Activated CD8-positive, alpha-beta memory T cell treated with anti-CD3 and anti-CD28 coated beads, Interleukin-2, amount 10 ng/mL, durations not matched to agents 7 days and 5 days (primary cell): ENCODE measurements at places on chromosomes 3 and 15. TPM values are rescaled to one million over a fixed set of nuclear protein-coding genes. Genes with fewer than 3 reads are reported as not detected.

GRCh38 chr15:73052653-73053397 lies 562 bp downstream of the NEO1 start:
- peak; percentile 48 for DNase-seq

- DNase-seq = no peak
These were observed 149.1 kb downstream of the TJP1 start for GRCh38 chr15:29672923-29673809.

The LRRK1 gene
- total RNA-seq = 1.2 TPM

DNA sequence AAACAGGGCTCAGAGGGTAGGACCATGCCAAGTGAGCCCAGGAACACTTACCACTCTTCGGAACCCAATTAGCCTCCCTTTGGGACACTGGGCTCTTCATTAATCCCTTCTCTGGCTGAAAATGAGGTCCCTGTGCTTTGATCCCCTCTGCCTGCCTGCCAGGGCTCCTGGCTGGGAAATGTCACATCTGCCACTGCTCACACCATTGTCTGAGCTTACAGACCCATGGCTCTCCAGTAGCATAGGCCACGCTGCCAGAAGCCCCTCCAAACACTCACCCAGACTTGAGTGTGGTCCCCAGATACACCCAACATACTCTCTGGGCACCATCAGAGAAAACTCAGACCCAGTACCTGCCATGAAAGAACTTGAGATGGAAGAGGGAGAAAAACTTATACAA lies 287.3 kb downstream of the XXYLT1 start:
- DNase-seq = no peak

DNA sequence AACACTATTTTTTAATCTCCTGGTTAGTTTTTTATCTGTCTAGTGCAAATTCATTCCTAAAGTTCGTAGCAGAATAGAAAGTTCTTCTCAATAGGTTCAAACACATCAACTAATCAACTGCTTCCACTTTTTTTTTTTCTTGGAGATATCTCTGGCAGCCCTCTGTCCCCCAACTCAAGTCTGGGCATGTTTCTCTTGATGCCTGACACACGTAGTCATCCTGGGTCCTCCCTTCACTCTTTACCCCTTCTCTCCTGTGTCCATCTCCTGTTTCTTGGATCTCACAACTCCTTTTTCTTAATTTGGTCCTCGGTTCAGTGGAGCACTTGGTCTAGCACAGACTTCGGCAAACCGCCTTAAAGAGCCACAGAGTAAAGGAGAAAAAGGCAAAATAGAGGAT lies 14.4 kb downstream of the TNFAIP8L3 start:
- no peak for DNase-seq

DNA sequence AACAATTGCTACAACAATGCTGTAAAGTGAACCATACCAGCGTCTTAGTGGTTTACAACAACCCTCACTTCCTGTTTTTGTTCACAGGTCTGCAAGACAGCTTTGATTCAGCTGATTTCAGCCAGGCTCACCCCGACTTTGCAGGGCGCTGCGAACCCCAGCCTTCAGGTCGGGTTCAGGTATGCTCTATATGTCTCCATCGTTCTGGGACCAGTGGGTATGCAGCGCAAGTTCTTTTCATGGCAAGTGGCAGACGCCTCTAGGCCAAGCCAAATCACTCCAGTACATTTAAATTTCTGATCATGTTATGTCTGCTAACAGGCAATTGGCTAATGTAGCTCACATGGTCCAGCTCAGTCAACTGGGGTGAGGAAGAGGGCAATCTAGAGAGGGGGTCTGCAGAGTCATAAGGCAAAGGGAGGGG lies 52.4 kb upstream of the RGMA start:
- DNase-seq = peak; percentile 74

DNA sequence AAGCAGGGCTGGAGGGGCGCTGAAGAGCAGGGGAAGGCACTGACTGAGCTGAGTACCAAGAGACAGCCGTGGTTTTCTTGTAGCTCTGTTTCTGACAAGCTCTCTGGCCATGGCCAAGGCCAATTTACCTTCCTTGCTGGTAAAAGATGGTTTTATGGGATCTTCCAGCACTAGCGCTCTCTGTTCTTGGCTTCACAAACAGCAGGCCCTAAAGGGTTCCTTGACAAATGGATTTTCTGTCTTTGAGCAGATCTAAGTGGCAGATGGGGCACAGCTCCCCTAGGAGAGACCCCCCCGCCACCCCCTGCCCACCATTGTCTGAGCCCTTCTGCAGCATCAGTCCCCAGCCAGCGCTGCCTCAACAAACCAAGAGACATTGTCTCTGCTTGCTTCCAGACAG lies 66.6 kb downstream of the GAP43 start:
- no peak for DNase-seq

GRCh38 chr15:35557012-35557411 lies 11.0 kb upstream of the DPH6 start:
- no peak for DNase-seq

The ZPLD1 gene
- total RNA-seq = not detected

DNA sequence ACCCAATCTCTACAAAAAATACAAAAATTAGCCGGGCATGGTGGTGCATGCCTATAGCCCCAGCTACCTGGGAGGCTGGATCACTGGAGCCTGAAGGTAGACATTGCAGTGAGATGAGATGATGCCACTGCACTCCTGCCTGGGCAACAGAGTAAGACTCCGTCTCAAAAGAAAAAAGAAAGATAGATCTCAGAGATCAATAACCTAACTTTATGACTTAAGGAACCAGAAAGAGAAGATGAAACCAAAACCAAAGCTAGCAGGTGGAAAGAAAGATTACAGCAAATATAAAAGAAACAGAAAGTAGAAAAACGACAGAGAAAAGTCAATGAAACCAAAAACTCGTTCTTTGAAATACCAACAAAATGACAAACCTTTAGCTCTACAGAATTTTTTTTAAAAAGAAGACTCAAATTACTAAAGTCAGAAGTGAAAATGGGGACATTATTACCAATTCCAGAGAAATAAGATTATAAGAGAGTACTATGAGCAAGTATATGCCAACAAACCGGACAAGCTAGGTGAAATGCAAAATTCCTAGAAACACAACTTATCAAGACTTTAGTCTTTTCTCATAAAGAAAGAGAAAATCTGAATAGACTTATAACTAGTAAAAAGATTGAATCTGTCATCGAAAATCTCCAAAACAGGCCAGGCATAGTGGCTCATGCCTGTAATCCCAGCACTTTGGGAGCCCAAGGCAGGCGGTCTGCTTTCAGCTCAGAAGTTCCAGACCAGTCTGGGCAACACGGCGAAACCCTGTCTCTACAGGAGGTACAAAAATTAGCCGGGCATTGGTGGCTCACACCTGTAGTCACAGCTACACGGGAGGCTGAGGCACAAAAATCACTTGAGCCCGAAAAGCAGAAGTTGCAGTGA lies 35.0 kb downstream of the ACAP2 start:
- DNase-seq = no peak

The SCN5A gene
- total RNA-seq = not detected

DNA sequence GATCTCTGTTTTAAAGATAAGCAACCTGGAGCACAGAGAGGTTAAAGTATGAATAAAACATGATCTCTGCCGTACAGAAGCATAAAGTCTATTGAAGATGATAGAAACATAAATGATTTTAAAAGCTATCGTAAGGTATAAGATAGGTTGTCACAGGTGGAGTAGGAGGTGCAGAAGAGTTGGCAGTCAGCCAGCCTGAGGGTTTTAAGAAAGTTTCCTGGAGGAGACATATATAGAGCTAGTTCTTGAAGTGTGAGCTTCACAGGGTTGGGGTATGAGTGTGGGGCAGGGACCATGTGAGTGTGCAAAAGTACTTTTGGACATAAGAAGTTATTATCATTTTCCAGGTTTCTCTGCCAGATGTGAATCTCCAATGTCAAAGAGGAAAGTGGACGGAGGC lies 3.9 kb upstream of the FGF12 start:
- DNase-seq = no peak

DNA sequence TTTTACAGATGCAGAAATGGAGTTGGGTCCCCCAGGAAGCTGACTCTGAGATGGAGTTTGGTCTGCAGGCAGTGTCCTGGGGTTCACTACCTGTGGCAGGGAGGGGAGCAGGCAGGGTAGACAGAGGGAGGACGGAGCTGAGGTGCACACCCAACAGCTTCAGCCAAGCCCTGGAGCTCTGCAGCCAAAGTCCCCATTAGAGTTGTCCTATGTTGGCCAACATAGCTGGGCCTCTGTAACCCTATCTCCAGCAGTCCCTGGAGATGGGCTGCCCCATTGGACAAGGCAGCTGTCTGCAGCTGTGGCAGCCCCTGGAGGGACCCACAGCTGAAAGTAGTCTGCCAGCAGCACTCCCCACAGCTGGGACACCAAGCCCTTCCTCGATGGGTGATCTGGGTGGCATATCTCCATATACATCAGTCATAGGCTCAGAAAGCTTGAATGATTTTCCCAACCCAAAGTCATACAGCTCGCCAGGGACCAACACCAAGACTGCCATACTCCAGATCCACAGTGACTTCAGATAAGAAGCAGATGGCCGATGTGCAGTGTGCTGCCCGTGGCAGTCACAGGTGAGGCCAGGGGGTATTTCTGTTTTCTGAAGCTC lies 31.9 kb downstream of the STARD5 start:
- DNase-seq = no peak

DNA sequence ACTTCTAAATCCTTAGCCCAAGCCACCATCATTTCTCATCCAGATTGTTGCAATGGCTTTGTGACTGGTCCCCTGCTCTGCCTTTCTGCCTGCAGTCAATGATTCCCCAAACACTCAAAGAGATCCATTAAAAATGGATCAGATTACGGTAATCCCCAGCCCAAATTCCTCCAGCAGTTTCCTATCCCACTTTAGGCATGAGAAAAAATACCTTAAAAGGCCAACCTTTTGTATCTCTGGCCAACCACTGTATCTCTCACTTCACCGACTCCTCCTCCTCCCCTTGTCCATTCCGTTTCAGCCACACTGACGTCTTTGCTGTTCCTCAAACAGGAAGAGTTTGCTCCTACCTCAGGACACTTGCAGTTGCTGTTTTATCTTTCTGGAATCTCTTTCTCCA lies 20.9 kb upstream of the IL1RAP start:
- DNase-seq = no peak

The ADIPOQ gene
- total RNA-seq = not detected

- no peak for DNase-seq
These were observed 433.3 kb downstream of the FOXP1 start for GRCh38 chr3:71149959-71150954.

DNA sequence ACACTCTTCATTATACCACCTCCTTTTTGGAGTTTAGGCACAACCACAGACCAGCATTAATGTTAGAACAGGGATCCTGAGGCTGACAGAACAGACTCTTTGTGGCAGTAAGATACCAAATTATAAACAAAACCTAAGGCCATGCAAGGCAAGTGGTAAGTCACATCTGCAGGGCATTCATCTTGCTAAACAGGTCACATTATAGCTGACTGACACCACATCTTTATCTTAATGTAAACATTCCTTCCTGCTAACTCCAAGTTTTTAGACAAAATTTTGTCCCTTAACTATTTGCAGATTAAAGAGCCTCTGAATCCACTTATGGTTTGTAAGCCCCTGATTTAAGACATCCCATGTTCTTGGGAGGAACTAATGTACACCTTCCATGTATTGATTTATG lies 500.6 kb downstream of the PYDC2 start:
- no peak for DNase-seq

GRCh38 chr3:73144276-73144675 lies 82.8 kb downstream of the EBLN2 start:
- DNase-seq = no peak

DNA sequence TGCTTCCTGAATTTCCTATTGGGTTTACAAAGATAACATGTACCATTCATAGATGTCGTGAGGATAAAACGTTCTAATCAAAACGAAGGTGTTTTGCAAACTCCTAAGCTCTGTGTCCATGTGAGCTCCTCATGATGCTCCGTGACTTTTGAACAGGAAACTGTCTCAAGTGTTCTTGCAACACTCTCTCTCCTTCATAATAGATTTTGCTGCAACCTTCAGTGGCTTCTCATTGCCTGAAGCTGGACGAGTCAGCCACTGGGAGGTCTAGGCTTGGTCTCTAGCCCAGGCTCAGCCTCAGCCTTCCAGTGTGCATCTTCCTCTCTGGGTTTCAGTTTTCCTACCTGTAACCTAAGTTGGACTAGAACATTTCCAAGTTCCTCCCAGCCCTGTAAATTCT lies 18.7 kb upstream of the BCL2A1 start:
- no peak for DNase-seq

The MCTP2 gene
- 67.2 TPM for total RNA-seq

- DNase-seq = no peak
These were observed 1011.8 kb upstream of the GBE1 start for GRCh38 chr3:82773207-82773606.

- no peak for DNase-seq
These were observed 80.0 kb downstream of the PLXNA1 start for GRCh38 chr3:127062926-127063325.

DNA sequence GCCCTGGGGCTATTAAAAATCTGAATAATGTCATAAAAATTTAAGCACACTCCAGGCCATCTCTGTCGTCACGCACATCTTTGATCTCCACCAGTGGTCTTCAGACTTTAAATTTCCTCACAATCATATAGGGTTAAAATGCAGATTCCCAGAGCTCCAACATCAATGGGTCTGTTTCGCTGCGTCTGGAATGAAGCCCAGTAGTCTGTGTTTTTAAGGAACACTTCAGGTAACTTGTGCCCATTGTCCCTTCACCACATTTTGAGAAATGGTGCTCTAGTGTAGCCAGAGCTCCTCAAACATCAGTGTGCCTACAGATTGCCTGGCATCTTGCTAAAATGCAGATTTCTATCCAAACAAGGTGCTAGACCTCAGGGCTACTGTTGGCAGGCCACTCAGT lies 9.8 kb downstream of the SEMA6D start:
- DNase-seq = no peak

GRCh38 chr3:82496890-82497560 lies 735.6 kb upstream of the GBE1 start:
- no peak for DNase-seq

- DNase-seq = no peak
These were observed 40.9 kb downstream of the SCAP start for GRCh38 chr3:47434849-47435248.

DNA sequence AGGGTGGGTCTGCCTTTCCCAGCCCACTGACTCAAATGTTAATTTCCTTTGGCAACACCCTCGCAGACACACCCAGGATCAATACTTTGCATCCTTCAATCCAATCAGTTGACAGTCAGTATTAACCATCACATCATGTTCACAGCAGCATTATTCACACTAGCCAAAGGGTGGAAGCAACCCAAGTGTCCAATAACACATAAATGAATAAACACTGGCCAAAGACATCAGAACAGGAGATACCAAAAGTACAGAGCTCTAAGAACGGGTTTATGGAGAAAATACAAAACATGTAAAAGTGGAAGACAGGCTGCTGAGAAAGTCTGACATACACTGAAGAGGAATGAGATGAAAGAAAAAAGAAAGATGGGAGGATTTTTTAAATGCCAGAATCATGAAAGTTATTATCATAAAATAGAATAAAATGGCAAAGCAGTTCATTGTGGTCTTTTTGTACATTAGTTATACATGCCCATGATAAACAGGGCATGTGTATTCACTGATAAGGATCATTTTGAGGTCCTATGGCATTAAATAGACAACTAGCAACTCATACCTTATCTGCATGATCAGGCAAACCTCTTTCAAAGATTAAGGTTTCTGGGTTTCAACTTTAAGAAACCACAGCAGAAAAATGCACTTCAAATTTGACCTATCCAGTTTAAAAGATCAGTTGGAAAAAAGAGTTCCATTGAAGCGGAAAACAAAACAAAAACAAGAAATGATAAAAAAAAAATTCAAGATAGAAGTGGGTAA lies 22.9 kb downstream of the DNAAF4 start:
- no peak for DNase-seq
